ENCODE measurements at places on chromosomes 2 and 18.
A peak's percentile ranks its signal among the peaks of the same experiment; 100 is the strongest.

GRCh38 chr2:26001743-26002351, 19.6 kb upstream of the KIF3C start:
- no peak overlapping the region for H3K4me3 ChIP-seq
- DNase-seq = no peak
- no peak overlapping the region for H3K27ac ChIP-seq
- no peaks in the 10 kb centered on the region for H3K36me3 ChIP-seq
- no peaks in the 10 kb centered on the region for H3K4me1 ChIP-seq

DNA sequence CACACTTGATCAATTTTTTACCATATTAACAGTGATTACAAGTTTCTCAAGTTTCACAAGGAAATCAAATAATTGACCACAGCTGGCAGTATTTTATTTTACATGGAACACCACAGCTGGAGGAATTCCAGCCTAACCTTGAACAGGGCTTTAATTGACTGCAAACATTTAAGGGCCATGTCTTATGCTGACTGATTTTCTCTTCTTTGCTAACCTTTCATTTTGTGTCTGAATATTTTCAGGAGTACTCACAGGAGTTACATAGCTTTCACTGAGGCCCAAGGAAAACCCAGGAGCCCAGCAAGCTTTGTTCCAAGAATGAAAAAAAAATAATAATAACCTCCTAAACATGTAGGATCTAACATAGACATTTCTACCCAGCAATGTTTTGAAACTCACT, 49.6 kb downstream of the FRZB start:
- peaks cover 3% of the 10 kb centered on the region for H3K27me3 ChIP-seq
- no peaks in the 10 kb centered on the region for H3K36me3 ChIP-seq
- no peak overlapping the region for H3K4me3 ChIP-seq
- no peak for DNase-seq

DNA sequence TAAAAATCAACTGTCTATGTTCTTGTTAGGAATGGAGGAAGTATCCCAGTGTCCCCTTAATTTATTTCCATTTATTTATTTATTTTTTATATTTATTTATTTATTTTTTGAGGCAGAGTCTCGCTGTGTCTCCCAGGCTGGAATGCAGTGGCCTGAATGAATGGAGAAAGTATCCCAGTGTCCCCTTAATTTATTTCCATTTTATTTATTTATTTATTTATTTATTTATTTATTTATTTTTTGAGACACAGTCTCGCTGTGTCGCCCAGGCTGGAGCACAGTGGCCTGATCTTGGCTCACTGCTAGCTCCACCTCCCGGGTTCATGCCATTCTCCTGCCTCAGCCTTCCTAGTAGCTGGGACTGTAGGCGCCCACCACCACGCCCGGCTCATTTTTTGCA, 34.1 kb downstream of the MIB1 start:
- no peak for DNase-seq
- H3K4me1 ChIP-seq = no peaks in the 10 kb centered on the region
- no peak overlapping the region for H3K4me3 ChIP-seq
- H3K27me3 ChIP-seq = no peaks in the 10 kb centered on the region
- no peak overlapping the region for H3K27ac ChIP-seq

DNA sequence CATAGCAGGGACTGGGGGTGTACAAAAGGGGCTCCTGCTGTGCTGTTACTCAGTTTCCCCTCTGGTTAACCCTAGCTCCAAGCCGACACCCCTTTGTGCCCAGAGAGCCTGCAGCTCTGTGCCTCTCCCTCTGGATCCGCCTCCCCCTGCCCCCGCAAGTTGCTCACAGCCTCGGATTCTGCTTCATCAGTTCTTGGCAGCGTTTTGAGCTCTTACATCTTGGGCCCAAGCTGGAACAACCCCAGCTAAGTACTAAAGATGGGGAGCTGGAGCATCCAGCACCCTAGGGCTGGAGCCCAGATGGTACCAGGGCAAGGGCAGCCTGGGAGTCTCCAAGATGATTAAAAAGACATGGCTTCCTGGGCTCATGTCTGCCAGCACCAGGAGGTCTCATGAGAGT, 40.7 kb downstream of the POMC start:
- no peak overlapping the region for H3K4me3 ChIP-seq
- no peaks in the 10 kb centered on the region for H3K27me3 ChIP-seq
- DNase-seq = no peak
- H3K36me3 ChIP-seq = no peaks in the 10 kb centered on the region
- no peak overlapping the region for H3K27ac ChIP-seq
- H3K4me1 ChIP-seq = peaks cover 4% of the 10 kb centered on the region

DNA sequence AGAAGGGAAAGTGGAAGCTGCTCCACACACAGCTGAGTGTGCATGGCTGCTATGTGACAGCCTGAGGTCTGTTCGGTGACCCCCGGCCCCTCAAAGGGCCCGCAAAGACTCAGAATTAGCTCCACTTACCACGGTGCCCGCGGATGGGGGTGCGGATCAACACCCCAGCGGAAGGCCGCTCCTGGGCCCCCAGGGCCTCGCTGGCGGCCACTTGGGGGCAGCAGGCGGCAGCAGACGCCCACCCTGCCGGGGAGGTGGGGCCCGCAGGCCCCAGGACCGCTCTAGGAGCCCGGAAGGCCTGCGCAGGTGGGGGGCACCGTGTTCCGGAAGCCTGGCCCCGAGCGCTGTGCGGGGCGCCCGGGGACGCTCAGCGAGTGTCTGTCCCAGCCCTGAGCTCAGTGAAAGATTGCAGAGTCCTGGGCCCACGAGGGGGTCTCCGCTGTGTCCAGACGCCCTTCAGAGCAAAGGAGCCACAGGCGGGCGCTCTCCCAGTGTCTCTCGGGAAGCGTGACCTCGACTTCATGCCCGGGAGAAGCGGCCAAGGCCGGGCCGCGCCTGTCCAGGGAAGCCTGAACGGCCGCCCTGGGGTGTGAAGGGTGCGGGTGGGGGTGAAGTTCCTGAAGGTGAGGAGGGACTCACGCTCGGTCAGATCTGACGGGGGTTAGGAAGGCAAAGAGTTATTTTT, 118.7 kb downstream of the VAPA start:
- no peaks in the 10 kb centered on the region for H3K4me1 ChIP-seq
- H3K27me3 ChIP-seq = no peaks in the 10 kb centered on the region
- no peaks in the 10 kb centered on the region for H3K36me3 ChIP-seq
- no peak for DNase-seq
- H3K27ac ChIP-seq = no peak overlapping the region

GRCh38 chr18:8375249-8375648, 234.0 kb upstream of the RAB12 start:
- H3K4me1 ChIP-seq = no peaks in the 10 kb centered on the region
- H3K4me3 ChIP-seq = no peak overlapping the region
- no peaks in the 10 kb centered on the region for H3K36me3 ChIP-seq
- H3K27me3 ChIP-seq = no peaks in the 10 kb centered on the region
- H3K27ac ChIP-seq = no peak overlapping the region
- DNase-seq = no peak

DNA sequence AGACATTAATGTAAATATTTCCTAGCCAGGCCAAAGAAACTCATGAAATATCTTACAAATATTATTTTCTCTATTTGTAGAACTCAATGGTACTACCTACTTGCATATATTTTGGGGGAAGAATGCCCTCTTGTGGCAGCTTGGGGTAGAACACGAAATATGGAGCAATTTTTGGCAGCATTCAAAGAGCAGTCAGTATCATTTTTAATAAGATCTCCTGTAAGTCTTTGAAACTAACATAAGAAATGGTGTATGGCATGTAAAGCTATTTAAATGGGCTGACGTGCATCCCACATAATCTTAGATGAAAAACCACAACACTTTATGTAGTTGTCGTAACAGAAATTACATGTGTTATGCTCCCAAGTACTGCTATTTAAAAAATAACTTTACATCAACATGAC, 62.3 kb upstream of the CCDC195 start:
- no peaks in the 10 kb centered on the region for H3K4me1 ChIP-seq
- H3K27me3 ChIP-seq = no peaks in the 10 kb centered on the region
- H3K27ac ChIP-seq = no peak overlapping the region
- peaks cover 24% of the 10 kb centered on the region for H3K36me3 ChIP-seq

DNA sequence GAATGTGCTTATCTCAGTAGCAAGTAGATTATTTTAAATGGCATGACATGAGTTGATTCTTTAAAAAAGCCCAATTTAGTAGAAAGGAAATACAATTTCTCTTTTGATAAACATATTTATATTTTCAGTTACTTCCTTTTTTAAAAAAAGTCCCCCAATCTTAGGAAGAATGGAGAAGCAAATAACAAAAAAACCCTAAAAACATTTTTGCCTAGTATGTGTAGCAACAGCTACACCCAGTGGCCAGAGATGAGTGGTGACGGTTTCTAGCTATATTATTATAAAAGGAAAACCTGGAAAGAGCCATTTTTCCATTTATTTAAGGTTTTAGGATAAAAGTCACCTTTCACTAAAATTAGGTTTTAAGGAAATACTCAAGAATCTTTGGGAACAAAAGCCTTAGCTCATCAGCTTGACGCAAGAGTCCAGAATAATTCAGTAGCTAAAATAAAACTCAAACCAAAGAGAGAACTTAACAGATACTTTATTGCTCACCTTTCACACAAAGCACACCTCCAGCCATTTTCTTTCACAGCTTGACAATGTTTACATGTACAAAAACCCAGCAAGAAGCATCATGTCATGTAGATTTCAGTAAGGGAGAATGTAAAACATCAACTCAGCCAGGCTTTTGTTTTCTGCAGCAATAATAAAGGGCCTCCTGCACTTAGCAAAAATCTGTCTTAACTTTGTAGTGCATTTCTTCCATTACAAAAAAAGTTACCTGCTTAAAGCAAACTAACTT, 15.7 kb downstream of the FAM98A start:
- H3K27ac ChIP-seq = no peak overlapping the region
- peaks cover 48% of the 10 kb centered on the region for H3K36me3 ChIP-seq
- no peaks in the 10 kb centered on the region for H3K27me3 ChIP-seq
- no peak overlapping the region for H3K4me3 ChIP-seq
- peak; percentile 24 for DNase-seq

- no peak overlapping the region for H3K27ac ChIP-seq
- DNase-seq = peak; percentile 36
- H3K36me3 ChIP-seq = no peaks in the 10 kb centered on the region
Measured at GRCh38 chr18:53944721-53945120, 279.7 kb downstream of the MBD2 start.

GRCh38 chr18:58252166-58252565, 208.1 kb downstream of the NEDD4L start:
- H3K36me3 ChIP-seq = no peaks in the 10 kb centered on the region
- no peaks in the 10 kb centered on the region for H3K27me3 ChIP-seq
- H3K4me1 ChIP-seq = no peaks in the 10 kb centered on the region
- no peak for DNase-seq
- no peak overlapping the region for H3K4me3 ChIP-seq

GRCh38 chr2:199465390-199465789, 7.7 kb upstream of the SATB2 start:
- peaks cover 9% of the 10 kb centered on the region for H3K27me3 ChIP-seq
- no peak for DNase-seq
- H3K27ac ChIP-seq = no peak overlapping the region
- H3K36me3 ChIP-seq = no peaks in the 10 kb centered on the region
- no peaks in the 10 kb centered on the region for H3K4me1 ChIP-seq
- no peak overlapping the region for H3K4me3 ChIP-seq
